ENCODE measurements at places on chromosomes 1 and 21.
A peak's percentile ranks its signal among the peaks of the same experiment; 100 is the strongest.

DNA sequence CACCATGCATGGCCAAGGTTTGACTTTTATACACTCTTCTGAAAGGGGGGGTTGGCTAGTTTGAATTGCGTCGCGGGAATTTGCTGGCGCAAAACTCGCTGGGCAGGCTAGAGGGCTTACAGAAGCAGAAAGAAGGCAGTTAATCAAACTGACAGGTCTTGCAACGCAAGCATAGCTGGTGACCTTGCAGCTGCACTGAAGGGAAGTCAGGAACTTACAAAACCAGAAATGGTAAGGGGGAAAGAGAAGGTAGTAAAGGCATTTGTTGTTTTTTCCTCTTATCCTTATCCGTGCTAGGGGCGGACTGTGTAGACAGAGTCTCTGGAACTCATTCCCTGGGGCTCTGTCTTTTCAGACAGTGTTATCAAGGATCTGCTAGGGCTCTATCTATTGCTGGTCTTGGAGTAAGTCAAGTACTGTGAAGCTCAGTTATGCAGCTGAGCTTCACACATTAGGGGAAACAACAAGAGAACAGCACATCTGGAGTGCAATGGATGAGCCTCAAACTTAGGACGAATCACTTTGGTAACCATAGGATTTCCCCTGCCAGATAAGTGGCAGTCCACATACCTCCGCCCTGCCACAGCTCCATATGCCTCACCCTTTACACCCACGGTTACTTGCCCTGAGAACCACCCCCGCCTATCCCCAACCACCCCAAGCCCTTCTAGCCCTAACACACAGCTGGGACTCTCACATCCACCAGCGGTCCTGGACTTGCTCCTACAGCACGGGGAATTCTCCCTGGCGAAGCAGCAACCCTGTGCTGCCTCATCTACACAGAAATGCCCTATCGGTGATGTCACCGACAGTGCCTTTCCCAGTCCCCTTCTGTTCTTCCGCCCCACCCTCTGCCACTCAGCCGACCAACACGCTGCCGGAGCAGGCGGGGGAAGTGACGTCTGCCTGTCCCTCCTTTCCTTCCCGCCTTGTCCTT is 251.4 kb downstream of the FAM72C start:
- H3K36me3 ChIP-seq = no peaks in the 10 kb centered on the region
- no peaks in the 10 kb centered on the region for H3K4me1 ChIP-seq
- H3K27ac ChIP-seq = no peak overlapping the region
- DNase-seq = no peak

DNA sequence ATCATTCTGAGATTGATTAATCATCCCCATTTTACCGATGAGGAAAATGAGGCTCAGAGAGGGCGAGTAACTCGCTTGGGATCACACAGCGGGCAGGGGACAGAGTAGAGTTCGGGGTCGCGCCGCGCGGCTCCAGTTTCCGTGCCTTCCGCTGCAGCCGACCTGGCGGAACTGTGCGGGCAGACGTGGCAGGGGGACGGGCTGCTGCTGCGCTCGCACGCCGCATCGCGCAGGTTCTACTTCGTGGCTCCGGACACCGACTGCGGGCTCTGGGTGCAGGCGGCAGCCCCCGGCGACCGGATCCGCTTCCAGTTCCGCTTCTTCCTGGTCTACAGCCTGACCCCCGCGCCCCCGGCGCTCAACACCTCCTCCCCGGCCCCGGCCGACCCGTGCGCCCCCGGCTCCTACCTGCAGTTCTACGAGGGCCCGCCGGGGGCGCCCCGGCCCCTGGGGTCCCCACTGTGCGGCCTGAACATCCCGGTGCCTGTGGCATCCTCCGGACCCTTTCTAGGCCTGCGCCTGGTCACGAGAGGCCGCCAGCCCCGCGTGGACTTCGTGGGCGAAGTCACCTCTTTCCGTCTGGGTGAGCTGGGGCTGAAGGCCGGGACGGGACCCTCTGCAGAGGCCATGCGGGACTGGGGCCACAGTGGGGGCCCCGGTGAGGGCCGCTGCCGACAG is 2.3 kb downstream of the LDLRAD2 start:
- H3K4me1 ChIP-seq = peaks cover 14% of the 10 kb centered on the region
- H3K27me3 ChIP-seq = no peaks in the 10 kb centered on the region
- peaks cover 5% of the 10 kb centered on the region for H3K36me3 ChIP-seq
- peak overlapping the region; percentile 57 for H3K4me3 ChIP-seq
- H3K27ac ChIP-seq = no peak overlapping the region

DNA sequence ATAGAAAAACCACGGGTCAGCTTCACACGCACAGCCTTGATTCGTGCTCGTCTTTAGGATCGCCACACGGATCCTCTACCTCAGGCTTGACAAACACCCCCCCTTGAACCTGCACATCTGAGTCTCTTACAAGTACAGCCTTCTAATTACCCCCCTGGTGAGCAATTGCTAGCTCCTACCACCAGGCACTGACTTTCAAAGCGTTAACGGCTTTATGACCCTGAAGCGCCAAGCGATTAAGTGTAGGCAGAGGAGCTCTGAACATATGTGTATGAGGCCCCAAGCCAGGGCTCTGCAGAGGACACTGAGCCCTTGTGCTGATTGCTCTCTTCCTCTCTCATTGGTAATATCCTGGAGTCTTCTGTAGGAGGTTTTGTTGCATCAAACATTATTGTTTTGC is 55.7 kb upstream of the EPHA8 start:
- no peak overlapping the region for H3K4me3 ChIP-seq
- H3K36me3 ChIP-seq = peaks cover 40% of the 10 kb centered on the region
- H3K27ac ChIP-seq = no peak overlapping the region
- DNase-seq = no peak

GRCh38 chr1:226816576-226816975 is 53.8 kb upstream of the PSEN2 start:
- no peaks in the 10 kb centered on the region for H3K36me3 ChIP-seq
- no peaks in the 10 kb centered on the region for H3K27me3 ChIP-seq
- peaks cover 21% of the 10 kb centered on the region for H3K4me1 ChIP-seq
- H3K27ac ChIP-seq = no peak overlapping the region
- DNase-seq = no peak

DNA sequence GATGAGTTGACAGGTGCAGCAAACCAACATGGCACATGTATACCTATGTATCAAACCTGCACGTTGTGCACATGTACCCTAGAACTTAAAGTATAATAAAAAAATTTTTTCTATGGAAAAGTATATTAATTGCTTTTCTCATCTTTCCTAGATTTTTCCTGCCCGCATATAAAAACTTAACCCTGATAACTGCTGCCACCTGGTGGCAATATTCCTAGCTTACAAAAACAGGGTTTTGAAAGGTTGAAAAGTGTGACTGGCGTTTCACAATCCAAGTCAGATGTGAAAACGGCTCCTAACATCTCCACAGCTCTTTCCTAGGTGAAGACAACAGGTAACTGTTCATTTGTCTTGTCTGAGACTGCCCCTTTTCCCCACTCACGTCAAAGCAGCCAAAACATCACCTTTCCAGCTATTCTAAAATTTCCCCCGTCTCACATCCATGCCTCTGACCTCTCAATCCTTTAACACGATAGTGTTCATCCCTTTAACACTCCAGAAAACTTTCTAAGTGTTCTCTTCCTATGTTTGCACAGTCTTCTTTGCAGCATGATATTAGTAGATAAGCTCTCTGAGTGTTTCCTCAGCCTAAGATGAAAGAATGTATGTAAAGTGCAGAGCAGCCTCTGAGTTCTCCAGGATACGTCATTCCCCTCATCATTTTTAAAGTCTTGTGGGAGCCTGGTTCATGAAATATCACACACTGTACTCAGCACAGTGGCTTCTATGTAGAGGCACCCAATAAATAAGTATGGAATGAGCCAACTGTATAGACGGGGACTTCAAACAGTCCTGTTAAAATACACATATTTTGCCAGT is 27.5 kb downstream of the OVGP1 start:
- no peaks in the 10 kb centered on the region for H3K4me1 ChIP-seq
- H3K27me3 ChIP-seq = peaks cover 16% of the 10 kb centered on the region
- H3K27ac ChIP-seq = no peak overlapping the region
- no peaks in the 10 kb centered on the region for H3K36me3 ChIP-seq

DNA sequence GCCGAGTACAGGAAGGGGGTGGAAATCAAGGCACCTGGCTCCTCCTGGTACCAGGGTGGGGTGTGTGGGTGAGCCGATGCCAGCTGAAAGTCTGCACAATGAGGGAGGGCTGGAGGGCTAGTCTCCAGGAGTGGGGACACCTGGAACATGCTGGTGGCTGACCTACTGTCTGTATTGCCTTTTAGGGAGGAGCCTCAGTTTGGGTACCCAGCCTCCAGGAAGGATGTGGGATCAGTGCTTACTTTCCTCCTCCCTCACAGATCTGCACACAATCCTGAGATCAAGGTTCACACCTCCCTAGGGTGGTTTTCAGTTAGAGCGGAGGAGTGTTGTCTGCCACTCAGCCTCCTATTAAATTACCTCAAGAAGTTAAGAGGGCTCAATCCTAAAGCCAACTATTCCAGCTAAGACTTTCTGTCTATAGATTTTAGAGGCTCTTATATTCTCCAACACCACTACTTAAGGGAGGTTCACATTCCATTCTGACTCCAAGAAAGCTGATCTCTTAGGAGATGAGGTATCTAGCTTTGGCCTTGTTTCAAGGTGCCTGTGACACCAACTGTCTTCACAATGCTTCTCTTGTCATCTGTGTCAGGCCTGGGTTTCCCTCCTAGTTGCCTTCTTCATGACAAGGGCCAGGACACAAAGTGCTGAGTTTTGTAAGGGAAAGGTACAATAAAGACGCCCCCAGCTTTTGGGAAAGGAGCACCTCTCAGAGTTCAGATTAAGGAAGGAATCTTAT is 15.7 kb downstream of the SSR2 start:
- peaks cover 14% of the 10 kb centered on the region for H3K36me3 ChIP-seq
- no peaks in the 10 kb centered on the region for H3K27me3 ChIP-seq
- H3K27ac ChIP-seq = no peak overlapping the region
- DNase-seq = no peak
- H3K4me1 ChIP-seq = peaks cover 4% of the 10 kb centered on the region

GRCh38 chr1:936348-937264 is 12.9 kb downstream of the SAMD11 start:
- H3K4me1 ChIP-seq = peaks cover 28% of the 10 kb centered on the region
- peaks cover 3% of the 10 kb centered on the region for H3K36me3 ChIP-seq
- H3K27ac ChIP-seq = no peak overlapping the region
- no peaks in the 10 kb centered on the region for H3K27me3 ChIP-seq

DNA sequence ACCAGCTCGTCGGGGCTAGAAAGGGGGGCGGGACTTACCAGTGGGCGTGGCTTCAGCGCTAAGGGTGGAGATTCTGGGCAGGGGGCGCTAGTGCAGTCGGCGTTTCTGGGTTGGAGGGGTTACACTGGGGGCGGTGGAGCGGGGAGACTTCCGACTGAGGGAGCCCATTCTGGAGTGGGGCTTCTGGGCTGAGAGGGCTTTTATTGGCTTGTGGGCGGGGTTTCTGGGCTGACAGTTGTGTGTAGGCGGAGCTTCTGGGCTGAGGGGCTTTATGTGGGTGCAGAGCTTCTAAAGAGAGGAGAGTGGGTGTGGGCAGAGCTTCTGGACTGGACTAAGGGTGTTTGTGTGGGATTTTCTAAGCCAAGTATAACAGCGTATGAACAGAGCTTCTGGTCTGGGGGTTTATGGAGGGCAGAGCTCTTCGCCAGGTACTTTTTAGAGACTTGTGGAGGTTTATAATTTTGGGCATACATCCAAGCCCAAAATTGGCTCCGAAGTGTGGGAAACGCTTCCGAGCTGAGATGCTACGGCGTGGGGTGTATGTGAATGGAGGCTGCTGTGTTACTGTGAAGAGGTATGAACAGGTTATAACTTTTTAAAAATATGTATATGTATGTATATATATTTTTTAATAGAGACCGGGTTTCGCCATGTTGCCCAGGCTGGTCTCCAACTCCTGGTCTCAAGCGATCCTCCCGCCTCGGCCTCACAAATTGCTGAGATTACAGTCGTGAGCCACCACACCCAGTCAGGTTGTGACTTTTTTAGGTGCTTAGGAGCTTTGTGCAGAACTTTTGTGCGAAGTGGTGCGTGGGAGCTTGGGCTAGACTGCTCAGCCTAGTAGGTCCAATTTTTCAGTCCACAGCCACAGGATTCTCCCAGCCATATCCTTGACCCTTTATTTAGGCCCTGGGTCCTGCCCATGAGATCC is 825 bp downstream of the TMEM39B start:
- H3K36me3 ChIP-seq = peaks cover 26% of the 10 kb centered on the region
- H3K27me3 ChIP-seq = no peaks in the 10 kb centered on the region
- H3K4me1 ChIP-seq = peaks cover 26% of the 10 kb centered on the region
- DNase-seq = no peak
- peak overlapping the region; percentile 62 for H3K27ac ChIP-seq

- H3K4me3 ChIP-seq = no peak overlapping the region
- H3K27ac ChIP-seq = no peak overlapping the region
- DNase-seq = no peak
- H3K36me3 ChIP-seq = no peaks in the 10 kb centered on the region
Measured at GRCh38 chr1:31111290-31111951, 45.9 kb upstream of the PUM1 start.

Data from osteoblast (primary cell).